NCI-H1436 (cell line): ENCODE measurements at places on chromosomes 4 and X.

DNA sequence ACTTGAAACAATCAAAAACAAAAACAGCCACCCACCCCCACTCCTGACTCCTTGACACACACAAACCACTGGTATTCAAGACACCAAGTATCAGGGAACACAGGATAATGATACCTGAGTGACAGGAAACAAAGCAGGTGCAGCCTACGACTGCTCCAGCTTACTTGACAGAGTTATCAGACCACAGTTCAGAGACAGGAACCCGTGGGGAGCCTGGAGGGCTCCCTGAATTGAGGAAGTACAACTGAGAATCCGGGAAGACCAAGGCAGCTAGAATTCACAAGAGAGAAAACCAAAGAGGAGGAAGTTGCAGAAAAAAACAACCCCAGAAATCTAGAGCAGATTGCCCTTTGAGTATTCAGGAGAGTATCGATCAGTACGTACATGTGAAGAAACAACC is 20.5 kb downstream of the COMMD8 start:
- no peak for DNase-seq

GRCh38 chr4:90317785-90318184 is 190.6 kb downstream of the CCSER1 start:
- no peak for DNase-seq

GRCh38 chr4:6095897-6096296 is 77.7 kb upstream of the C4orf50 start:
- DNase-seq: no peak

DNA sequence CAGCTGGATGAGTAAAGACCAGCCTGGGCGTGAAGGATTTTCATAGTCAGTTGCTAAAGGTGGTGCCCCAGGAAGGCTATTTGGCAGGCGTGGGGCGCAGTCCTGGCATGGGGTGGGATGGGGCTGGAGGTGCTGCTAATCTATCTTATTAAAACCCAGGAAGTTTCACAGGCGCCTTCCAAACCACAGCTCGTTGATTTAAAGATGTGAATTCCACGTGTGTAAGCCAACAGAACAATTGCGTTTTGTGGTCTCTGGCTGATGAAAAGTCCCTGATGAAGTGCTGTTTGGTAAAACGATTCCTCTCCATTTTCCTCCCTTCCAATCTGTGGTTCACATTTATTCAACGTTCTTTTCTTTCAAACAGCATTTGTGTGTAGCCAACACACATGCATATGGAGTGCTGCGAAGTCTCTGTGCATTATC is 105.0 kb downstream of the TBL1X start:
- no peak for DNase-seq

DNA sequence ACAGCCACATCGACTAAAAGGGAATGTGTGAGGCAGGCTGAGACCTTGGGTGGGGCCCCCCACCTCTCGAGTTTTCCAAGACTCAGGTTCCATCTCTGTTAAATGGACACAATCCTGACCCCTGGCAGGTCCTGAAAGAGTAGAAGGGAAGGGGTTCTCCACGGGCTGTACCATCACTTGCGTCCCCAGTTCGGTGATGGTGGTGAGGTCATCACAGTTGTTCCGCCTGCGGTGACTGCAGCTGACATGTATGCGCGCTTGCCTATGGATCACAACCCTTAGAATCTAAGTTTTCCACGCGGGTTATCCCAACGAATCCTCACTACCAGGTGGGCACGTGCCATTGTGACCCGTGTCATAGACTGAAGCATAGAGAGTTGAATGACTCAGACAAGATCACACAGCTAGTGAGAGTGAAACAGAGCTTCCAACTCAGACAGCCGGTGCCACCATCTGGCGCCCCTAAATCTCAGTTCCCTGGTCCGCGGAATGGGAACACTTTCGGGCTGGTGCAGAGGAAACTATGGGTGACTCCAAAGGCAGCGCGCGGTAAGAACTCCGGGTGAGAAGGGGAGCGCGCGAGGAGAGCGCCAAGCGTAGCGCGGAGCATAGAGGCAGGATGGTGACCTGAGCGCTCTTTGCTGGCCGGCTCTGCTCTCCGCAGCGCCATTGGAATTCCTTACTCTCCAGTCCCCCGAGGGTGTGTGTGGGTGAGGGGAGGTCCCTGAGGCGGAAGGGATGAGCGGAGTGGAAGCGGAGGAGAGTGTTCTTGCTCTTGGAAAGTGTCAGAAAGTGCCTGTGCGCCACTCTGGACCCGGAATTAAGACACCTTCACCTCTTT is 10.5 kb downstream of the MSX1 start:
- no peak for DNase-seq

DNA sequence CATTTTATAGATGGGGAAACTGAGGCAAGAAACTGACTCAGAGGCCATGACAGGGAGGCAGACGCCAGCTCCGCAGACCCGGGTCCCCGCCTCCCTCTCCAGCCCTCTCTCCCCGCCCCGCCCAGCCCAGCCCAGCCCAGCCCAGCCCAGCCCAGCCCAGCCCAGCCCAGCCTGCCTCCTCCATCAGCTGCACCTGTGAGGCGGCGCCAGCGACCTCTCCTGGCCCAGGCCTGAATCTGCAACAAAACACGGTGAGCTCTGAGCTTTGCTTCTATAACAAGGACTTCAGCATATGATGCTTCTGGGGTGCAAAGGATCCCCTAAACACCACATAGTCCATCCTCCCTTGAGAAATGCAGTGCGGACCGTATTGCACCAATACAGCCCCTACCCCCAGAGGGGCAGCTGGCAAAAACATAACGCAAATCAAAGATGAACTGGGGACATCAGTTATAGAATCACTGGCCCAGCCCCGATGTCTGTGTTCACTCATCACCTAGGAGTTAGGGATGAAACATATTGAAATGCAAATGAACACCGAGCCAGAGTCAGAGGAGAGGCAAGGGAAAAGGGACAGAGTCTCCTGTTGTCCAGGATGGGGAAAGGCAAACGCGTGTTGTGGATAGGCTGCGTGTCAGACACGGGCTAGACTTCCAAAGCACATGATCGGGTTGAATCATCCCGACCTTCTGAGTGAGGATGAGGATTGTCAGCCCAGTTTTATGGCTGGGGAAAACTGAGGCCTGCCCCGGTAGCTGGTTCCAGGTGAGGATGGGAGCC is 216.1 kb upstream of the PSAPL1 start:
- no peak for DNase-seq

DNA sequence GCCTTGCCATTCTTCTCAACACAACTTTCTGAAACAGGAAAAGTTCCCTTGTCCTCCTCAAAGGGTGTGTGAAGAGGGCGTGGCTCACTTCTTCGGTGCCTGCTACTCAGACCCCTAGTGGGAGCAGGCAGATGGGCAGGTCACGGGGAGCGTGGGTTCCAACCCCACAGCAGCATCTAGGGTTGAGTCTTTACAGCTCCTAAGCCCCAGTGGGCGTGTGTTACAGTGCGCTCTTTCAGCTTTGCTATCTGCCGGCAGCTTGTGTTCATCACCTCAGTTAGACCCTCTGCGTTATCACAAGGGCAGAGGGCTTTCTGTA is 57.5 kb upstream of the KLF3 start:
- DNase-seq: no peak

- DNase-seq: no peak
These were observed 59.3 kb downstream of the WDFY3 start for GRCh38 chr4:84907145-84907544.

DNA sequence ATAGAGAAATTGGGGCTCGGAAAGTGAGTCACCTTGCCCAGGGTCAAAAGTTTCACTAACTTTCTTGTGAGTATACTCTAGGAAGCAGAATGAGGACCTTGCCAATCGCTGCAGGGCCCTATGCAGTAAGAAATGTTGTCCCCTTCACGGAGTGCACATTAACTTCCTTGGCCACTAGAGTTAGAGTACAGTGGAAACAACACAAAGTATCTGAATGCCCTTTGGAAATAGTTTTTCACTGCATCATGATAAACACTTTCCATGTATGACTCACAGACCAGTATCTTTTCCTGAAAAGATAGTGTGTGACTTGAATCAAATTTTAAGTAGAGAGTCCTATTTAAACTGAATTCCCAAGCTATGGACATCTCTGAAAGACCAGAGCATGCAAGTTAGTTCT is 45.5 kb upstream of the STK26 start:
- no peak for DNase-seq

- no peak for DNase-seq
These were observed 8.5 kb downstream of the FMR1 start for GRCh38 chrX:147920161-147920666.

- DNase-seq: no peak
These were observed 556.2 kb downstream of the TRAM1L1 start for GRCh38 chr4:116529129-116529528.

GRCh38 chr4:105329081-105329480 is 144.8 kb downstream of the PPA2 start:
- DNase-seq: no peak

DNA sequence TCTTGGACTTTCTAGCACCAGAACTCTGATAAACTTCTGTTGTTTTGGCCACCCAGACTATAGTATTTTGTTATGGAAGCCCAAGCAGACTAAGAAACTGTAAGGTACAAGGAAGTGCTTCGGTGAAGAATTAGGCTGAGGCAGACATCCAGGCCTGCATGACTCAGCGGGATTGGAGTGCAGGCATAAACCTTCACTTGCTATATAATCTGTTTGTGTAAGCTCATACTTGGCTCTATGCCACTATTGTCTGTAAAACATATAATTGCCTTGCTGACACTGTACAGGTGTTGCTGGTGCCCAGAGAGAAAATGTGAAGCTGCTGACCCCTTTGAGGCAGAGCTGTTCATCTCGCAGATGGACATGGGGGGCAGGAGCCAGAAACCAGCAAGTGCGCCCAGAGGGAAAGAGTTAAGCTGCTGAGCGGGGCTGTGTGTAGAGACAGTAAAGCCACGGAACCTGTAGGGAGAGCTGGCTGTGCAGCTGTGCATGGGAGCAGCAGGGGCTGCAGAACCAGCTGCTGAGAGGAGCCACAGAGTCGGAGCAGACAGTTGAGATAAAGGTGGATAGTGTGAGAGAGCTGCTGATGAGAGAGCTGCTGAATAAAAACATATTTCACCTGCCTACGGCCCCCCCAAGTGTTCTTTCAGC is 96.2 kb downstream of the RBM46 start:
- no peak for DNase-seq

DNA sequence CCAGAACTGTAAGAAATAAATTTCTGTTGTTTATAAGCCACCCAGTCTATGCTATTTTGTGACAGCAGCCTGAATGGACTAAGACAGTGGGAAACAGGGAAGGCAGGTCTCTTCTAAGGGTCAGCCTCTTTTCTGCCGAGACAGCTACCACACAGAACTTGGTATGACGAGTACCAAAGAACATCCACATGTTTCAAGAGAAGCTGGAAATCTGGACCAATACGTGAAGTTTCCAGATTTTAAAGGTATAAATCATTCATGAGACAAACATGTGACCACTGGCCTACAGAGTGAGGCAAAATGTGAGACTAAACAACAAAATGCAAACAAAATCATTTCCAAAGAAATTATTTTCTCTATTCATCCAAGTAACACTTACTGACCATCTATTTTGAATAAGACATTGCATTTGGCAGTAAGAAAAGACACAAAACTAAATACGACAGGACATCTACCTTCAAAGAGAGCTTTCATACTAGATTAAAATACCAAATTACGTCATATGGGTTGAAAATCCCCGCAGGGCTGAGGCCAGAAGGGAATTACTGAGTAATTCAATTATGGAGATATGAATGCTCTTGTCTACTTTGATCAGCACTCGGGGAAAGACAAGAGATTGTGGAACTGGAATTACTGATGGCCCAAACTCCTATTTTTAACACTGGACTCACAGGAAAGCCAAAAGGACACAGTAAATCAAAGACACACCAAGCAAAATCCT is 7.2 kb downstream of the SCARB2 start:
- no peak for DNase-seq

DNA sequence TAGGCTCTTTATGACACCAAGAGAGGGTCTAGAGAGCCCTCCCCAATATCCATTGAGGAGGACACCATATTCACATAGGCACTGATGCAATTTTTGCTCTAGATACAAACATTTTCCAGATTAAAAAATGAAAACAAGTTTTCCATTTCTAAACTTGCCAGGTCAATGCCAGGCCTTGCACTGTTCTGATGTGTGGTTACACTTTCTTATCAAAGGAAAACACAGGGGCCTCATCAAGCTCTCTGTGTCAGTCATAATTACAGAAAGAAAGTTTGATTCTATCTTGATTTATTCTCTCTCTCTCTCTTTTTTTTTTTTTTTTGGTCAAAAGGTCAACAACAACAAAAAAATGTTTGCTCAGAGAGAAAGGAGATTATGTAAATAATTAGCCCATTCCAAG is 80.2 kb upstream of the ACSL4 start:
- DNase-seq: no peak

DNA sequence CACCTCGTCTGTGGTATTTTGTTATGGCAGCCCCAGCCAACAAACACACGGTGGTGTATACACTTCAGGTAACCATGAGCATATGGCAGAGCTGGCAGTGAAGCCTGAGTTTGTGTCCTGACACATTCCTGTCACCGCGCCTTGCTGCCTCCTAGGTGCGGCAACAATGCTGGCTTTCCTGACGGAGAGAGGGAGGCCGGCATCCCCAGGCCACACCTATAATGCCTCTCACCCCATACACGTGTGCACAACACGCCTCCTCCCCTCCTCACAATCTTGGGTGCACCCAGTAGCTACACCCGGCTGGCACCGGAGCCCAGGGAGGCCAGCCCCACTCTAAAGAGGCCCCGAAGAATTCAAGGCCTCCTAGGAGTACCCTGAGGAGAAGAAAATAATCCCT is 158.5 kb downstream of the NSUN7 start:
- no peak for DNase-seq

DNA sequence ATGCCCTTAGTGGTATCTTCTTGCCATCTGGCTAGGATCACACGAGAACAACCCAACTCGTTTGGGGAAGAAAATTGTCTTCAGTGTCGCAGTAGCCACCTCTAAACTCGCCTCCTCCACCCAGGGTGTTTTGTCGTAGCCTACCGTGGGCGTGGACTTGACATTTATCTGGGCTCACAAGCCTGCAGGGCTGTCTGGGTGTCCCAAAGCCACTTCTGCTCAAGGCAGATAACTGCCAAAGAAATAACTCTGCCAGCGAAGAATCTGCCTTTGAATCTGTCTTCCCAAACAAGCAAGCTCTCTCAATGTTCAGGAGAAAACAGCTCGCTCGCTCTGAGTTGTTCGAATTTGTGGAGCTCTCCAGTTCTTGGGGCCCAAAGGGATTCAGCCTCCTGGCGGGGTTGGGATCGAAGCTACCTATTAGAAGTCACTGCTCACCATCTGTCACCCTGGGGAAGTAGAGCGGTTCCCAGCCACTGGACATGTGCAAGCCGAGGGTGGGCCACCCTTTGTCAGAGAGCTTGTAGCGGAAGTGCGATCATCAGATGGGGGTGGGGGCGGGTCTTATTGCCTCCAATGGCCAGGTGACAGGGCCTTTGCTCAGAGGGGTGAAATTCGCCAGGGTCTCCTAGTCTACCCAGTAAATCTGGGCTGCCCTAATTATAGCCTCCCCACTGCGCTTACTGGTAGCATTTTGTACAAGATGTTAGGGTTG is 14.8 kb downstream of the BLOC1S4 start:
- no peak for DNase-seq
